ENCODE measurements at places on chromosomes 5 and 9.

- DNase-seq: no peak
Measured at GRCh38 chr5:96193946-96194345, 232.3 kb upstream of the ELL2 start.

- DNase-seq: no peak
Measured at GRCh38 chr9:23229890-23230317, 596.1 kb downstream of the ELAVL2 start.

- no peak for DNase-seq
Measured at GRCh38 chr5:149857499-149857898, 87.1 kb downstream of the PDE6A start.

DNA sequence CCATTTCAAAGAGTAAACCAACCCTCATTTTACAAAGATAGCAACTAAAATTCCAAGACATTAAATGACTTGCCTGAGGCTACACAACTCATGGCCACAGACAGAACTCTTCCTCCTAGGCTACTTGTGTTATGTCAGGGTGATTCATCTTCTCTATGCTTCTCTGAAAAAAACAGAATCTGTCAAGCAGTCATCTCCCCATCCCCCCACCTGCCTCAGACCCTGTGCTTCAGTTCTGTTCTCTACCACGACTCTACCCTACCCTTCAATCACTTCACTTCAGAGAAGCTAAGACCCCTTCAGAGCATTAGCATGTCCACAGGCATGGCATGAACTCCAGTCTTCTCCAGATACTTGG is 277.7 kb upstream of the PTGER4 start:
- no peak for DNase-seq

GRCh38 chr9:91841591-91841990 is 108.4 kb downstream of the ROR2 start:
- DNase-seq: no peak

DNA sequence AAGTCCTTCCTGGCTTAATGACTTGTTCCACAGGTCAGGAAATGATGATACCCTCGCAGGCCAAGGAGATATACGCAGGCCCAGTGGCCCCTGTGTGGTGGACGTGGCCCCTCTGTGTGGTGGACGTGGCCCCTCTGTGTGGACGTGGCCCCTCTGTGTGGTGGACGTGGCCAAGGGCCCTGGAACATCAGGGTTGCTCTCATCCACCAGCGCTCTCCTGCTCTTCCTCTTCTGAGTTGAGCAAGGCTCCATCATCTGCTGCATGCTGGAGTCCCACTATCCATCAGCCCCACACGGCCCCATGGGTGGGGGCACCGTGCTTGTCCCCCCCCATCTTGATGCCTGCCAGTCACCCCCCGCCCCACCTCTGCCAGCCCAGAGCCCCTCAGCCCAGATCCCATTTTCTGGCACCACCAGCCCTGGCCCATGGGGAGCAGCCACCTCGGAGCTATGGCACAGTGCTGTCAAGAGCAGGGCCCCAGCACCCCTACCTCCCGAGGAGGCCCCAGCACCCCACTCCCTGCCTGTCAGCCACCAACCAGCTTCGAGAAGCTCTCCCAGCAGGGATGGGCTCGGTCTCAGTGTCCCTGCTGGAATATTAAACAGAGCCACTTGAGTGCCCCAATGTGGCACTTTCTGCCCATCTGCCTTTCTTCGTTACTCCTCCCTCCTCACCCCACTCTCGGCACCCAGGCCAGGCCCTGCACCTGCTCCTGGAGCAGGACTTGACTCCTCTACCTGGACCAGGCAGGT is 8.1 kb downstream of the LRRC14B start:
- DNase-seq: no peak

- no peak for DNase-seq
Measured at GRCh38 chr5:112165897-112166737, 253.0 kb downstream of the EPB41L4A start.

GRCh38 chr9:250625-251024 is 36.0 kb downstream of the DOCK8 start:
- no peak for DNase-seq

GRCh38 chr5:112787261-112787660 is 49.6 kb downstream of the APC start:
- no peak for DNase-seq
